Cortex of kidney (tissue), 1 donor: ENCODE measurements at places on chromosomes 16 and 17.

DNA sequence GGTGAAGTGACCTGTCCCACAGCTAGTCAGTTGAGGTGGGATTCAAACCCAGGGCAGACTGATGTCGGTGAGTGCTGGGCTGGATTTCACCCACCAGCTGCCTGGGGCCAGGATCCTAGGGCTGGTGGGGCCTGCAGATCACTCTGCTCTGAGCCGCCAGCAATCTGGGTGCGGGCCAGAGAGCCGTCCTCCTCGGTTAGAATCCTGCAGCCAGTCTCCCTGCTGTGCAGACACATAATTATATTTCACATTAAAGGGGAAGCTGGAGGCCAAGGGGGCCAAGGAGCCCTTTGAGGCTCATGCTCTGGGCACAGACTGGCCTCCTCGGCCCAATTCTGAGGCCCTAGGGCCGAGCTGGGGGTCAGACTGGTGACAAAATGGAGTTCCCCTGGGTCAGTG lies 996 bp upstream of the KCNJ12 start:
- no peak for DNase-seq

DNA sequence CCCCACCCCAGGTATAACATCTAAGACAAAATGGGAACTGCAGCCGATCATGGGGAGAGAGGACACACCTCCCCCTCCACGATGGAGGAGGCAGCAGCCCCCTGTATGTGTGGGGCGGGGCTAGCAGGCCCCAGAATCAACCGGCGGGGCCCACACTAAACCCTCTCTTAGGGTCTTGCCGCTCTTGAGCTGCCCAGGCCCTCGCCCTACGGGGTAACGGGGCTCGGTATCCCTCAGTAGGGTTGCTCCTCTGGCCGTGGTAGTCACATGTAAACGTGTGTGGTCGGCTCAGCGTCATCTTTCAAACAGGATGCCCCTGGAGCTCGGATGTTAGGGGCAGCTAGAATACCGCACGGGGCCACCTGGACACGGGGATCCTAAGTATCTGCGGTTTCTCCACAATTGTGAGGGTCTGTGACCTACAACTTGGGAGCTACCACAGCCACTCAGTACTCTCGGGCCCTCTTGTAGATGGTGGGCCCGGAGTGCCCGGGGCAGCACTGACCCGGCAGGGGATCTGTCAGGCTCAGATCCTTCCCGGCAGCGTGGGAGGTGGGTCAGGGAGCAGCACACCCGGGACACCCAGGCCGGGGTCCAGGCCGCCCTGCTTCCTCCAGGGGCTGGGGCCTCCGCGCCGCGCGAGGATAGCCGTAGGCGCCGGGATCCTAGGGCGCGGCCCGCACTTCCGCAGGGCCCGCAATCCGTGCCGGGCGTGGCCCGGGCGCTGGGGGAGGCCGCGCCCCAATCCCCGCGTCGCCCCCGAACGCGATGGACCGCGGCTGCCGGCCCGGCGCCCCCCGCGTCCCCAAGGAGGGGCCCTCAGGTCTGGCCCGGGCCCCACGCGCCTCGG lies 781 bp downstream of the ARHGDIA start:
- DNase-seq = no peak

GRCh38 chr17:41392278-41392677 lies 5.1 kb downstream of the KRT31 start:
- no peak for DNase-seq

GRCh38 chr16:85923153-85924021 lies 24.4 kb downstream of the IRF8 start:
- no peak for DNase-seq

DNA sequence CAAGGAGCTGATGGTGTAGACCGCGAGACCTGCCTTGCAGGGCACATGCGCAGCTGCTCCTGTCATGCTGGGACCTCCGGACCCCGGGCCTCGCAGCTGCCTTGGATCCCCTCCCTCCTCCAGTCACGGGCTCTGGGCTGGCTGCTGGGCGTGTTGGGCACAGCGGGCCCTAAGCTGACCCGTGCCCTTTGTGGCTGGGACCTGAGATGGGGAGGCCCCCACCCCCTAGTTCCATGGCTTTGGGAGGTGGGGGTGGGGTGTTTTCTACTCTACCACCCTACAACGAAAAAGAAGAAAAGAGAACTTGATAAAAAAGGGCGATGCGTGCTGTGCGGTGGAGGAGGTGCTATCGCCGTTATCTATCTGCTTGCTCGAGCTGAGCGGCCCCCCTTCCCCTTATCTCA lies 14.5 kb downstream of the ZFPM1 start:
- no peak for DNase-seq

DNA sequence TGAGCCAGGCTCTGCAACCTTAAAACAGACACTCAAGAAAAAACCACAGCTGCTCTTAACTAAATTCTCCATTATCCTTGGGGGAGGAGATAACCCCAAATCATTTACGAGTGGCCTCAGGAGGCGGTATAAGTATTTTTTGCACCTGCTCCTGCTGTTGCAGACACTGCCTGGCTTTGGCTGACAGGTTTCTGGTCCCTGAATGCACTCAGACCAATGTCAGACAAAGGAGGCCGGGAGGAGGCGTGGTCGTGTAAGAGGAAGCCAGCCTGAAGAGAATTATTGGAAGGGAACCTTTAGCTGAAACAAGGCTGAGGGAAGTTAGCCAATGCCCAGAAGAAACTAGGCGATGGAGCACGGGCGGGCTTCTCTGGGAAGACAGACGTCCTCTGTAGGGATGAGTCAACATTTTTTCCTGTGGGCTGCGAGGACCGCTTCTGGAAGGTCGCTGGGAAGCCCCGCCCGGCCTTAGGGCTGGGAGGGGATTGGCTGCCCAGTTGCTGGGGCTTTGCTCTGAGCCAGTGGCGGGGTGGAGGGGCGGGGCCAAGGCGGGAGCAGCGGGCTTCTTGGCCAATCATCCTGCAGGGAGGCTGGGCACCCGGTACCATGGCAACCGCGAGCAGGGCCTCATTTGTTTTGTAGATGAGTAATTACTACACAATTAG lies 82.3 kb downstream of the CCDC182 start:
- DNase-seq = no peak

DNA sequence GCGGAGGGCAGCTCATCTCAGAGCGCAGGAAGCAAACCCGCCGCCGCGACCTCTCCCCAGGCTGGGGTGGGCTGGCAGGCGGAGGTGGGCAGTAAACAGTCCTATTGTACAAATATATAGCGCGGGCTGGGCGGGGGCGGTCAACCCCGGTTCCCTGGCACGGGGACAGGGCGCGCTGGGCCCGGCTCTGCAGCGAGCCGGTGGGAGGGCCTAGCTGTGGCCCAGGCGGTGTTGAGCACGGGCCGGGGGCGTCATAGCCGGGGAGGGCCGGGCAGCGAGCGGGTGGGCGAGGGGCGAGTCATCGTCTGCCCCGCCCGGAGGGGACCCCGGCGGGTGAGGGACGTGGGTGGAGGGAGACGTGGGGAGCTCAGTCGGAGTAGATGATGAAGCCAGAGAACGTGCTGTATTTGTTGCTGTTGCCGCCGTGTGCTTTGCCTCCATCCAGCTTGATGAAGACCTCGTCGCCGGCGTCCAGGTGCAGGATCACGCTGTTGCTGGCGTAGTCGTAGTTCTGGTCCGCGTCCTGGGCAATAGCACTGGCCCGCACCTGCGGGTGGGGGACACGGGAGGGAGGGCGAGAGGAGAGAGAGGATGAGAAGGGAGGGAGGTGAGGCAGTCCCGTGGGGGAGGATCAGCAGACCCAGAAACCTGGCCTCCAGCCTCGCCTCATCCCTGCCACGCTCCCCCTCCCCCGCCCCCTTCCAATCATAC lies 8.1 kb downstream of the C1QL1 start:
- no peak for DNase-seq

GRCh38 chr16:19851476-19851875 lies 33.2 kb downstream of the GPRC5B start:
- no peak for DNase-seq

- DNase-seq = no peak
These were observed 623.2 kb upstream of the ZFHX3 start for GRCh38 chr16:73670836-73671820.

DNA sequence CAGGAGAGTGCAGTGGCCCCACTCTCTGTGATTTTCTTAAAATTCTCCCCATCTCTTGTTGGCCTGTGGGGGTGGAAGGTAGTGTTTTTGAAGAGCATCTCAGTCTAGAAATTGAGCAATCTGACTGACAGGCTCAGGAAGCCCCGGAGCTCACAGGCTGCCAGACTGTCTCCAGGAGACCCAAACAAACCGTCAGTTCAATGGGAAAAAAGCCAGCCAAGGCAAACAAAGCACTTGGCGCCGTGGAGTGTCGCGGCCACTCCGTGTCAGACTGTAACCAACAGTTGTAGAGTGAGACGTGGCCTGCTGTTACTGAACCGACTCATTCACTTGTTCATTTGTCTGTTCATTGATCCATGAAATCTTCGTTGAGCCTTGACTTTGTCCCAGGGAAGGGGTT lies 33.7 kb downstream of the RGS9 start:
- DNase-seq = no peak

- DNase-seq = no peak
These were observed 14.2 kb upstream of the RHBDF2 start for GRCh38 chr17:76515274-76515949.

DNA sequence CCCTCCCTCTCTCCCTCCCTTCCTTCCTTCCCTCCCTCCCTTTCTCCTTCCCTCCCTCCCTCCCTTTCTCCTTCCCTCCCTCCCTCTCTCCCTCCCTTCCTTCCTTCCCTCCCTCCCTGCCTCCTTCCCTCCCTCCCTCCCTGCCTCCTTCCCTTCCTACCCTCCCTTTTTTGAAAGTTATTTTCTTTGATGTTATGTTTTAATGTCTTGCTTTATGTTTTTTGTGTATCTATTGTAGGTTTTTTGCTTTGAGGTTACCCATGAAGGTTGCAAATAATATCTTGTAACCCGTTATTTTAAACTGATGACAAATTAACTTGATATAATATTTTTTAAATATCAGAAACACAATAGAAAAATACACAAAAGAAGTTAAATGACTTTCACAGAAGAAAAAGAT lies 96.2 kb downstream of the SSH2 start:
- DNase-seq = no peak

- no peak for DNase-seq
These were observed 13.5 kb downstream of the METRNL start for GRCh38 chr17:83092931-83093330.

GRCh38 chr16:82993415-82993814 lies 366.6 kb downstream of the CDH13 start:
- DNase-seq = no peak

DNA sequence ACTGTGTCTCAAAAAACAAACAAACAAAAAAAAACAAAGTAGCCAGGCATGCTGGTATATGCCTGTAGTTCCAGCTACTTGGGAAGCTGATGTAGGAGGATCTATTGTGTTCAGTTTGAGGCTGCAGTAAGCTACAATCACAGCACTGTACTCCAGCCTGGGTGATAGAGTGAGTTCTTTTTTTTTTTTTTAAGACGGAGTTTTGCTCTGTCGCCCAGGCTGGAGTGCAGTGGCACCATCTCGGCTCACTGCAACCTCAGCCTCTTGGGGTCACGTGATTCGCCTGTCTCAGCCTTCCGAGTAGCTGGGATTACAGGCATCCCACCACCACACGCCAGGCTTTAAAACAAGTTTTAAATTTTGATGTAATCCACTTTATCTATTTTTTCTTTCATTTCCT lies 80.2 kb upstream of the STAC2 start:
- DNase-seq = no peak

GRCh38 chr17:30217746-30218245 lies 17.7 kb downstream of the SLC6A4 start:
- no peak for DNase-seq

DNA sequence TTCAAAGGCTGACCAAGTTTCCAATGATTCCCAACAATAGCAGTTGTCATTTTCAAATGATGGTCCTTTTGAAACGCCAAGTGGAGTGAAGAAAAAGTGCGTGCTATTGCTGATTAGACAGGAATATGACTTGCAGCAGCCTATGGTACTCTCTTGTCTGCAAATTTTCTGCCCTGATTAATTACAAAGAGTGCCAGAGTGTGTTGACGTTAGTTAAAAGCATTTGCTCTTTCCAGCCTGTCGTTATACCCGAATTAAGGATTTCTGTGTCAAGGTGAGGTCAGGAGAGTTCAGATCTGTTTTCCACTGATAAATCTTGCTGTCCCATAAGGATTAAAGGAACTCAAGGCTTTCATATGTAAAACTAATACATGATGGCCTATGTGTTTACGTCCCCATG lies 75.0 kb upstream of the ADAMTS18 start:
- no peak for DNase-seq
